Caco-2 (cell line): ENCODE measurements at places on chromosomes 2 and 18. TPM values are rescaled to one million over a fixed set of nuclear protein-coding genes. Genes with fewer than 3 reads are reported as not detected.

TRIM43 gene
- total RNA-seq, result not detected in 2 replicates

- no peak for DNase-seq
These were observed 1.2 kb downstream of the GPD2 start for GRCh38 chr2:156437272-156437930.

NT5C1B gene
- not detected in 2 replicates for total RNA-seq

PTGR3 gene
- total RNA-seq, result 9.3 and 9.6 TPM in 2 replicates

CPO gene
- not detected in 2 replicates for total RNA-seq

DNA sequence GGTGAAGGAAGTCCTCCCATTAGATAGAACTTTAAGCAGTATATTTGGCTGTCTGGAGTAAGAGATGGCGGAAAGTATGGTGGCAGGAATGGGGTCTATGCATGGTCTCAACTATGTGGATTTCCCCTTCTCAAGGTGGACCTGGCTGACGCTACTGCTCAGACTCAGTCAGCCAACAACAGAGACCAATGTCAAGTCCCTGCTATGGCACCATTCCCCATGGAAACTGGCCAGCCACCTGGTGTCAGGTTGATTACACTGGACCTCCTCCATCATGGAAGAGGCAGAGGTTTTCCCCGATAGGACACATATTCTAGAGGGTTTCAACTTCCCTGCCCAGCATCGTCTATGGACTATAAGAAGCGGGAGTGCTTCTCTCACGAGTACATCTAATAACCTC lies 8.6 kb upstream of the FAHD2A start:
- DNase-seq, result no peak

RTP5 gene
- total RNA-seq, result not detected in 2 replicates

- DNase-seq, result no peak
These were observed 205.1 kb upstream of the DPP10 start for GRCh38 chr2:114237331-114237730.

- no peak for DNase-seq
These were observed 160.3 kb upstream of the VRK2 start for GRCh38 chr2:57886161-57886786.

LONRF2 gene
- not detected in 2 replicates for total RNA-seq

- DNase-seq, result no peak
These were observed 71.1 kb downstream of the BIRC6 start for GRCh38 chr2:32427672-32428610.

DNA sequence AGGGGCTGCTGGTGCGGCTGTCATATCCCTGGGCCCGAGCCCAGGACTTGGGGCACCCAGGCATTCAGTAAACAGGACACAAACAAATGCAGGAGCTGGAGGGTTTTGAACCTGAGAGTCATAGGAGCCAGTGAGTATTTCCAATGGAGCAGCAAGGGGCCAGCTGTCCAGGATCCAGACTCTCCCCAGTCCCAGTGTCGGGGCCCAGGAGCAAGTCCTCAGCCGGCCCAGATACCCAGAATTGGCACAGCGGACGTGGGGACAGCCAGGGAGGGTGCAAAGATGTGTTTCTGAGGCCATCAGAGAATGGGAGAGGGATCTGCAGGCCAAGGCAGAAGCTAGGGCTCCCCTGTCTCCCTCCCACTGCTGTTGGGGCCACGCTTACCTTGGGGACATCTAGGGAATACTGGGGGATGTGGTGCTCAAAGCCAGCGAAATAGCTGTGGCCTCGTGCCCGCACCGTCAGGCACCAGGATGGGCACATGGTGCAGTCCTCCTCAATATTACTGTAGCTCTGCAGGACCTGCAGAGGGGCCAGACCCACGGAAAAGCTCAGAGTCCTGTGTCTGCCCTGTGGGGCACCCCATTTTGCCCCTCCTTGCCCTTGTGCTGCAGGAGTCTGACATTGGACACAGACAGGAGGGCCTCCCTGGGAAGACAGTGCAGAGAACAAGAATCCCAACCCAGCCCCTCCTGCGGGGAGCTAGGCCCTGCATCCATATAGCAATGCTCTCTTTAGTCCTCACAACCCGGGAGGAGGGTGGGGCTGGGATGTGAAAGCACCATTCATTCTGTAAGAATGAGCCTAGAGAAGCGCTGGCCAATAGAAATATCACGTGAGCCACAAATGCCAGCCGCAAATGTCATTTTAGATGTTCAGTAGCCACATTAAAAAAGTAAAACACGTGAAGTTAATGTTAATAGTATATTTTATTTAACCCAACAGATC lies 15.4 kb downstream of the CFAP65 start:
- no peak for DNase-seq

GRCh38 chr18:48996901-48997463 lies 46.2 kb upstream of the SMAD7 start:
- DNase-seq, result peak; percentile 54
